Right renal pelvis (tissue), 4 donors: ENCODE measurements at places on chromosomes 11 and 22. TPM values are rescaled to one million over a fixed set of nuclear protein-coding genes. Genes with fewer than 3 reads are reported as not detected.

The OR4C12 gene
- not detected for polyA plus RNA-seq

The ZNF215 gene
- 3.5 TPM for polyA plus RNA-seq

The TIGD3 gene
- 0.80 TPM for polyA plus RNA-seq

DNA sequence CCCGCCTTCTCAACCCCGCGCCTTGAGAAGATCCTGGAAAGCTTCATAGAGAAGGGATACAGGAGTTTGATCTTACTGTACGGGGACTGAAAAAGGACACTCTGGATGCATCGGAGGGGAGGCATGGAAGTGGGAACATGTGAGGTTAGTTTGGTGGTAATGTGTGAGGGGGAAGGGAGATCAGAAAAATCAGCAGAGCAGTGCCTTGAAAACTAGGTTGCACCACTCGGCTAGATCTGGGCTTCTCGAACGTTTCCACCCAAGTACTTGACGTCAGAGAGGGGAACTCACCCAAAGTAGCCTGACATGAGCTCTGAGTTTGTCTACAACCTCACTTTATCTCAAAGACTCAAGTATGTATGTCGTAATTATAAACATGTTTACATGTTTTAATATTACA, 14.5 kb downstream of the USP35 start:
- DNase-seq: no peak

- DNase-seq: no peak
These were observed 1.3 kb downstream of the EHBP1L1 start for GRCh38 chr11:65576867-65577755.

DNA sequence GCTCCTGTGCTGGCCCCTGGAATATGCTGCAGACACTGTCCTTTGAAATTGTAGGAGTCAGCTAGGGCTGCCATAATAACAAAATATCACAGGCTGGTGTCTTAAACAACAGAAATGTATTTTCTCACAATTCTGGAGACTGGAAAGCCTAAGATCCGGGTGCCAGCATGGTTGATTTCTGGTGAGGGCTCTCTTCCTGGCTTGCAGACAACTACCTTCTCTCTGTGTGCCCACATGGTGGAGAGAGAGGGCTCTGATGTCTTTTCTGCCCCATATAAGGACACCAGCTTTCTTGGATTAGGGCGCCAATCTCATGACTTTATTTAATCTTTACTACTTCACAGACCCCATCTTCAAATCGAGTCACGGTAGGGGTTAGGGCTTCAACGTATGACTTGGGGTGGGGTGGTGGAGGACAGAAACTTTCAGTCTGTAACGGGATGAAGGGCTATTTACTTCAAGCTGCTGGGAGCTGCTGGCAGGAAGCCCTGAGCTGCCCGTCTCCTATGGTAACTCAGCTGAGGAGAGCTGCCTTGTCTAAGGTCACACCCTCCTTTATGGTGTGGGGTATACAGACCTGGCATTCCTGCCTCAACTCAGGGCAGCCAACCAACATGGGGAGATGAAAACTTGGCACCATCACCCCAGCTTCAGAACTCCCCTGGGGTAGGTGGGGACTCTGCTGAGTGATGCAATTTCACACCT, 142.9 kb upstream of the ZBED5 start:
- DNase-seq: no peak
